ENCODE measurements at places on chromosomes 11 and 22.

DNA sequence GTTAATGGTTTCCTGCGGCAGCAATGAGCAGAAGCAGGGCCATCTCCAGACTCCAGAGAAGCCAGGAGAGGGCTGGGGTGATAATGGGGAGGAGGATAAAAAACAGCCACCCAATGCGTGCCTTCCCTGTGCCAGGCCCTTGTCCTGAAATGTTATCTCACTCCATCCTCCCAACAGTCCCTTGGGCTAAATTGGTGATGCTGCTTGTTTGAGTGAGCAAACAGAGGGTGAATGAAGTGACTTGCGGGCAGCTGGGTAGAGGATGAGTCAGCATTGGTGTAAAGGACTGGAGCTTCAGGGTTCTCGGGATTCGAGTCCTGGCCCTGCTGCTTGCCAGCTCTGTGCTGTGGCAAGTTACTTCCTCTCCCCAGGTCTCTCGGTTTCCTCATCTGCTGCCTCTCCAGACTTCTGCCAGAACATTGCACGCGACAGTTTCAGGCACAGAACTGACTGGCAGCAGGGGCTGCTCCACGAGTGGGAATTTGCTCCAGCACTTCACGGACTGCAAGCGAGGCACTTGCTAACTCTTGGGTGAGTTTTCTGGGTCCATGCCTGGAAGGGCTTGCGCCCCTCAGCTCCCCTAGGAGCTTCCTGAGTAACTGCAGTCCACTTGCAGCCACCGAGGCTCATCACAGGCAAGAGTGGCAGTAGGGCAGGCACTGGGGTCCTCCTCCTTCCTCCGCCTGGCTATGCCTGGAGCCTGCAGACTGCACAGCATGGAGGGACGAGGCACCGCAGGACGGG is at the start of gene P2RY6:
TSS of gene P2RY6 (plus strand) at position 403 of the 744 bp plus-strand sequence. CDS start 24,181 bp downstream, outside the sequence.
- peak; percentile 52 for DNase-seq

DNA sequence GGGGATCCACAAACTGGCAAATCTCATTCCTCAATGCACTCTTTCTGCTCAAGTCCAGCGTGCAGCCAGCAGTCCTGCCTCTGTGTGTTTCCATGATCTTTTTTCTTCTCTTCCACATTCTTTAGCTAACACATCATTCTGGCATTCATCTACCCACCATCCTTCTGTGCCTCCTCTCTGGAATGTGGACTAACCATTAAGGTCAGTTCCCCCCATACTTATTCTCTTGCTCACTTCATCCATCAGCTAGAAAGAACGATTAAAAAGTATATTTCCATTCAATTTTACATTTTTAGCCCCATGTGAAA is 7.8 kb downstream of the KIRREL3 start:
- no peak for DNase-seq

DNA sequence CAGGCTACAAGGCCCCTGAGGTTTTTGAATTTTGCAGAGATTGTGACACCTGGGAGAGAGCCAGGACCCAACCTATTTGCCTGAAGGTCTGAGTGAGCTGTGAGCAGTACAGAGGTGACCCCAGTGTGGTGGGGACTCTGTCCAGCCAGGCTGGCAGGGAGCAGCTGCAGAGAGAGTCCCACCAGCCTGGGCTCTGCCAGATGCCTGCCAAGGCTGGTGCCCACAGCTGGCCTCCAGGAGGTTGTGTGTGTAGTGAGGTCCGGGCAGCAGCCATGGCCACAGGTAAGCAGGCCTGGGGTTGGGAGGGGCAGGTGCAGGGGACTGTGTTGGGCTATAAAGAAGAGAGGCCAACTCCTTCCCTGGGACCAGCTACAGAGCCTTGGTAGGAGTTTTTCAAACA is 144.8 kb downstream of the CRYBB2 start:
- DNase-seq = no peak

DNA sequence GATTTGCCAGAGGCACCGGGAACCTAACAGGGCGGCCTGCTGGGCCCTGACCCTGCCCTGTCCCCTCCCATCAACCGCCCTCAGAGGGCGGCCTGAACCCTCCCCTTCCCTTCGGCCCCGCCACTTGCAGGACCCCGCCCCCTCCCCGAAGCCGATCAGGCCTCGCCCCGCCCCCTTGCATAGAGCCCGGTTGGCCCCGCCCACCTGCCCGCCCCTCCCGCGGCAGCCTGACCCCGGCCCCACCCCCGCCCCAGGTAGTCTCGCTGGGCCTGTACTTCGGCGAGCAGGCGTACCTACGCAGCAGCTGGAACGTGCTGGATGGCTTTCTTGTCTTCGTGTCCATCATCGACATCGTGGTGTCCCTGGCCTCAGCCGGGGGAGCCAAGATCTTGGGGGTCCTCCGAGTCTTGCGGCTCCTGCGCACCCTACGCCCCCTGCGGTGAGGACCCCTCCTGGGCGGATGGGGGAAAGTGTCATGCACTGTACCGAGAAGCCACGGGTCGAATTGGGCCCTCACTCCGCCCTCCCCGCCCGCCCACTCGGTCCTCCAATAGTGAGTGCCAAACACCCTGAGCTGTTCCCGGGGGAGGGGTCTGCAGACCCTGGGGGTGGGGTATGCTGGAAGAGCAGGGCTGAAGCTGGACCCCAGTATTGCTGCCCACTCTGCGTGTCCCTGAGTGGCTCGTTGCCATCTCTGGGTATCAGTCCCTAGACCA is 94.1 kb downstream of the CACNA1I start:
- no peak for DNase-seq

GRCh38 chr11:46315033-46315738 is 32.1 kb upstream of the DGKZ start:
- peak; percentile 88 for DNase-seq

GRCh38 chr22:17972385-17973191 is 51.8 kb downstream of the MICAL3 start:
- DNase-seq = no peak

DNA sequence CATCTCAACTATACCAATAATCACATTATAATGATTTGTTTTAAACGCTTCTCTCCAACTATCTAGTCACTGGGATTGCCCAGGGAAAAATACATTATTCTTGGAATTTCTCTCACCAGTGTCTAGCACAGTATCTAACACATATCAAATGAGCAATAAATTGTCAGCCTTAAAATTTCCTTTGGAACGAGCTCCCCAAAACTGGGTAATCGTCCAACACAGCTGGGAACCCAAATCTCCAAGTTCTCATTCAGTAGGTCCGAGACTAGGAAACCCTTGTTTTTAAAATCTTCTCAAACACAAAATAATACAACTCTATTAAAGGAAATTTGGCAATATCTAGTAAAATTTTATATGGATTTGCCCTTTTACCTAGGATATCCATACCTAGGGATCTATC is 327.8 kb upstream of the ARHGAP42 start:
- no peak for DNase-seq

- no peak for DNase-seq
Measured at GRCh38 chr11:15870911-15871310, 485.4 kb downstream of the SOX6 start.

DNA sequence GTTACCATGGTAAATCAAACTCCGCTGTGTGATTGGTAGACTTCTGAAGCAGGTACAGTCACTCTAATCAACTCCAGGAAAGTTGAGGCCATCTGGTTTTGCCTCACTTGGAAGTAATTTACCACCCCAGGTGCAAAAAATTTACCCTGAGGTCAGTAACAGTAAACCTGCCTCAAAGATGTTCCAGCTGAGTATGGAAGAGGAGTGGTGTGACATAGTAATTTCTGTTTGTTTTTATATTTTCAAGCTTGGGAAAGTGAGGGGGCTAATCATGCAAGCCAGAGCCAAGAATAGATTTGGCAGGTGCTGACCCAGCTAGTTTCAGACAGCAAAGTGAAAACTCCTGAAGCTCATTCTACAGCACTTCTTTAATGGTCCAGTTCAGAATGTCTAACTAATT is 691.6 kb downstream of the NTM start:
- DNase-seq = no peak

Measured in NCI-H446 (cell line).